ENCODE measurements at places on chromosomes 1 and 21. TPM values are rescaled to one million over a fixed set of nuclear protein-coding genes. Genes with fewer than 3 reads are reported as not detected.

Gene C1QC
- 18.2 TPM for total RNA-seq

Gene SPATA6
- total RNA-seq, result 32.6 TPM

Gene GMEB1
- total RNA-seq, result 15.6 TPM

Gene HTR6
- total RNA-seq, result not detected

Gene ADIPOR1
- total RNA-seq, result 72.9 TPM

Gene SH2D1B
- 0.33 TPM for total RNA-seq

Gene PODN
- total RNA-seq, result 17.1 TPM

Gene TMEM63A
- 33.0 TPM for total RNA-seq

Gene ADAM30
- total RNA-seq, result not detected

Gene NR0B2
- total RNA-seq, result not detected

Gene RHCE
- 2.9 TPM for total RNA-seq

Gene SELL
- 5.2 TPM for total RNA-seq

Gene ESPN
- 27.5 TPM for total RNA-seq

Gene ACTL8
- total RNA-seq, result not detected

Gene DNM3
- total RNA-seq, result 25.3 TPM

Gene C1orf74
- total RNA-seq, result 2.6 TPM

Gene LEPR
- total RNA-seq, result 73.2 TPM

Gene RORC
- 1.6 TPM for total RNA-seq

Gene FLG2
- total RNA-seq, result 0.88 TPM

Gene MEGF6
- 32.8 TPM for total RNA-seq

Gene FCRL5
- total RNA-seq, result not detected

Gene LCE6A
- total RNA-seq, result not detected

Measured in camera-type eye (tissue), 1 donor.